Dermis blood vessel endothelial cell (primary cell): ENCODE measurements at places on chromosomes 1 and 21. TPM values are rescaled to one million over a fixed set of nuclear protein-coding genes. Genes with fewer than 3 reads are reported as not detected.

DNA sequence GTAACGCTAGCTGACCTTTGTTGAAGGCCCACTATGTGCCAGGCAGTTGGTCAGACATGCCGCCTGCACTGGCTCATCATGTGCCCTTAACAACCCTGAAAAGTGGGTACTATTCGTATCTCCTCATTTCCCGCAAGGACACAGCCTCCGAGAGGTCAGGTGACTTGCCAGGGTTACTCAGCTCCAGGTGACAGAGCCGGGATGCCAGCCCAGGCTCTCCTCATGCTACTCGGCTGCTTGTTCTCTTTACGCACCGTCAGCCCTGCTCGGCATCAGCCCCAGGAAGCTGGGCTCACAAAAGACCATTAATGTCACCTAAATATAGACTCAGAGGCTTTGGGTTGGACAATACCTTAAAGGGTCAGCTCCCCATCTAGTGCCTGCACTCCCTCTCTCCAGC is 29.0 kb downstream of the GRHL3 start:
- no peak for DNase-seq

DNA sequence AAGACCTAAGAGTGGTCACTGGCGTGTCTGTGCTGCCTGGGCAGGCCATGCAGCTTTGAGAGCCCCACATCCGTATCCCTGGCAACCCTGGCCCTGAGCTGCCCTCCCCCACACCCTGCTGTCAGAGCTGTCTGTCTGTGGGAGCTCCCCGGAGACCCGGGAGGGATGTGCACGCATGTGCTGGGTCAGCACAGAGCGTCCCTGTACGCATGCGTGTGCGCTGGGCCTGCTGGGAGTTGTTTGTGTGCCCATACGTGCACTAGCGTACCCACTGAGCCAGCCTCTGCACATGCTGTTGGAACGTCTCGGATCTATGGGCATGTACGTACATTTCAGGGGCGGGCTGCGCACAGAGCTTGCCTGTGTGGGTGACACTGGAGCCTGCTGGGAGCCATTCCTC is 89.3 kb downstream of the EPHB2 start:
- no peak for DNase-seq

DNA sequence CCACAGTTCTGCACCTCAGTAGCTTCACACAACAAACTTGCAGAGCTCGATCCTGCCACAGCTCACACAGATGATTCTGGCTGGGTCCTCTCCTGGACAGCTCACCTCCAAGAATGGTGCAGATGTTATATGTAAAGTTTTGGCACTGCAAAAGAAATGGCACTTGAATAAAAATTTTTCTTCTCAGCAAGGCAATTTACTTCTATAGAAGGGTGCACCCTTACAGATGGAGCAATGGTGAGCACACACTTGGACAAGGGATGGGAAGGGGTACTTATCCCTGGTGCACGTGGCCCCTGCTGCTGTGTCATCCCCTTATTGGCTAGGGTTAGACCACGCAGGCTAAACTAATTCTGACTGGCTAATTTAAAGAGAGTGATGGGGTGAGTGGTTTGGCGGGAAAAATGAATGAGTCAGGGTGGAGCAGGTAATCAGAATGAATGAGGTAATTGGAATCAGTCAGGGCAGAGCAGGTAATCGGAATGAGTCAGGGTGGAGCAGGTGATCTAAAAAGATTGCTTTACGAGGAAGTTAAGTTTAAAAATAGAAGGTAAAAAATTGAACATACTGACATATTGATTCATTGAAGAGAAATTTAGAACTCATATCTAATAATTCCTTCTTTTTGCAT is 12.0 kb upstream of the AADACL3 start:
- no peak for DNase-seq

GRCh38 chr21:39531064-39531463 is 79.3 kb downstream of the SH3BGR start:
- no peak for DNase-seq

GRCh38 chr21:44407493-44407892 is 47.8 kb upstream of the LRRC3 start:
- no peak for DNase-seq

GRCh38 chr21:37874481-37874880 is 41.8 kb downstream of the KCNJ6 start:
- no peak for DNase-seq

DNA sequence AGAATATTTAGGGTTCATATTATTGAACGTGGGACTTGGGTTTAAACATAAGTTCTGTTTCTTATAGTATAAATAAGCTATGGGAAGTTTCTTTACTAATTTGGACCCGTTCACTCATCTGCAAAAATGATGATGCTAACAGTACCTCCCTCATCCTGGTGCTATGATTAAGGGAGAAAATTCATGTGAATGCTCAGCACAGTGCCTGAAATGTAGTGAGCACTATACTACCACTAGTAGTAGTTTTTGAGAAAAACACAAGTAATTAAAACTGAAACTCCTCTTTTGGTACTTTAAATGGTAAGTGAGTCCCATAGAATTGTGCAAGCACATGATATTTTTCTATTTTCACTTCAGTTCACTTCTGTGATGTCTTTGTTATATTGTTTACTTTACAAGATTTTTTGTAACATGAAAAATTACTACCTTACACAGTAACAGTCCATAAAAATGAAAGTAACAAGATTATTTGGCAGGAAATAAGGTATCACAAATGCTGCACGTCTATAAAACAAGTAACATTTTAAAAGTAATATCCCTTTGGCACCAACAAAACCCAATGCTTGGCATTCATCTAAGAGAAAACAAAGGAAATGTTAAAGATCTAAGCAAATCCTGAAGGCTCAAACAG is 11.3 kb upstream of the PTPRC start:
- no peak for DNase-seq

DNA sequence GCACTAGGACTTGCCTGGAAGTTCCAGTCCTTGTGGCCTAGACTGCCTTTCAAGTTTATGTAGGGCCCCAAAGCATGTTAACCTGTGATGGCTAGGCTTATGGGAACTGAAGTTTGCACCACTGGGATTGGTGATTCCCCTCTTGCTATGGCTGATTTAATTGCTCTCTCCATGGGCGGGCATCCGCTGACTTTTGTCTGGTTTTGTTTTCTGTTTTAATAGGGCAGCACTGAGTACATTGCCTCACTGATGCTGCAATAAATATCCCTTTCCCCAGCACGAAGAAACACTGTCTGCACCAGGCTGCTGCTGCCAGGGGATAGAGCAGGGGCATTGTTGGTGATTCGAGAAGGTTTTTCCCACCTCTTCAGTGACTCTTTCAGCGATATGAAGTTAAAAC is 73.3 kb upstream of the PDE4B start:
- no peak for DNase-seq

F13B gene
- not detected in 2 replicates for total RNA-seq

CSMD2 gene
- under 0.01 TPM in 1 of 2 replicates, not detected in the other for total RNA-seq

CTTNBP2NL gene
- 23.8 and 28.0 TPM in 2 replicates for total RNA-seq

CACNA1S gene
- total RNA-seq: not detected in 2 replicates
